ENCODE measurements at places on chromosomes 3 and 15. TPM values are rescaled to one million over a fixed set of nuclear protein-coding genes. Genes with fewer than 3 reads are reported as not detected.

- no peak overlapping the region for H3K27ac ChIP-seq
- DNase-seq: no peak
- no peak overlapping the region for H3K4me3 ChIP-seq
- no peaks in the 10 kb centered on the region for H3K4me1 ChIP-seq
These were observed 7.1 kb downstream of the EIF4E3 start for GRCh38 chr3:71718072-71718471.

DNA sequence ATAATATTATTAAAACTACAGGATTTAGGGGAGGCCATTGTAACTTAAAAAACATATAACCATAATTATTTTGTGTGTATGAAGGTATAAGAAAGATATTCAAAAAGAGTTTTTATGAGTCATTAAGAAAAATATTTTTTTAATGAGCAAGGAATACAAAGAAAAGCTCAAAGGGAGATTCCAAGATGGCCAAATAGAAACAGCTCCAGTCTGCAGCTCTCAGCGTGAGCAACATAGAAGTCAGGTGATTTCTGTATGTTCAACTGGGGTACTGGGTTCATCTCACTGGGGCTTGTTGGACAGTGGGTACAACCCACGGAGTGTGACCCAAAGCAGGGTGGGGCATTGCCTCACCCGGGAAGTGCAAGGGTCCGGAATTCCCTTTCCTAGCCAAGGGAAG lies 336.1 kb downstream of the TBL1XR1 start:
- H3K27me3 ChIP-seq: no peaks in the 10 kb centered on the region
- no peaks in the 10 kb centered on the region for H3K4me1 ChIP-seq
- H3K27ac ChIP-seq: no peak overlapping the region
- no peaks in the 10 kb centered on the region for H3K36me3 ChIP-seq
- DNase-seq: no peak
- H3K4me3 ChIP-seq: no peak overlapping the region

The XXYLT1 gene
- total RNA-seq: 41.0 TPM

The C3orf33 gene
- total RNA-seq: not detected

The OGG1 gene
- total RNA-seq: 36.0 TPM
